ENCODE measurements at places on chromosomes 4 and X.

GRCh38 chr4:137609718-137610430 lies 77.6 kb upstream of the PCDH18 start:
- peak; percentile 56 for DNase-seq

GRCh38 chr4:183733181-183733580 lies 74.1 kb downstream of the TRAPPC11 start:
- DNase-seq: no peak

DNA sequence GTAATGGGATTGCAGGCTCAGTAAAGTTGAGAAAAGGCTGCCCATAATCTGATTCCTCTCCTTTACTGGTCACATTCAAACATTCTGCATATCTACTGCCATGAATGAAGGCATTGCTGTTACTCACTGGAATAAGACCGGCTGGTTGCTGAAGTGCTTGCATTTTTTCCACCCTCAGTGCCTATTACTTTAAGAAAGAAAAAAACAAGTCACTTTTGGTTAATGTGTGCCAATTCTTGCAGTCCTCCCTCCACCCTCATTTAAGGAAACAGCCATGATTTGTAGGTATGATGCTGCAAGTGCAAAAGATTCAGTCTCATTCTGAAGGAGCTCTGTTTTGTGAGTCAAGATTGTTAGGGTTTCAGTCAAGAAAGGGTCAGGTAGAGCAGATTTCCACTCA lies 94.9 kb downstream of the EMCN start:
- DNase-seq: peak; percentile 10

DNA sequence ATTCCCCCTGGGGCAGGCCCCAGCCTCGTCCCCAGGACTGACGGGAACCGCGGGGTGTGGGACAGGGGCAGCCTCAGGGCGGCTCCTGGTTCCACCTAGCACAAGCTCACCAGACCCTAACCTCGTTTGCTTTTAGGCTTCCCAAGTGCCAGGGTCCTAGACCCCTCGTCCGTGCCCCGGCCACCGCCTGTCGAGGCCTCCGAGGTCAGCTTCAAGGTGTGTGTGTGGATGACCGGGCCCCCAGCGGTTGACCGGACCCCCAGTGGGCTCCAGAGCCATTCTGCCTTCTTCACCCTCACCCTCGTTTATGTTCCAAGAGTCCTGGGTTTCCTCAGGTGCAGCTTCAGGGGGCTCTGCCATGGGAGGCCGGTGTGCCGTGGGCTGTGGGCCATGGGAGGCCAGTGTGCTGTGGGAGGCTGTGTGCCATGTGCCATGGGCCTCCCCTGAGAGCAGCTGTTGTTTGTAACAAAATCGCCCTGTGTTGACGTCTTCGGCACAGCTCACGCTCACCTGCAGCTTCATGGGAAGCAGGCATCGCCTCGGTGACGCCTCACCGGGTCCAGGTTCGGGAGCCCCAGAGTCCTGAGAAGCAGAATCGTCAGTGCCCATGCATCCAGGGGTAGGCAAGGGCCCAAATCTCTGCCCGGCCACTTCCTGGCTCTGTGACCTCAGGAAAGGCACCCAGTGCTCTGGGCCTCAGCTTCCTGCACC lies 43.0 kb upstream of the HMX1 start:
- DNase-seq: no peak

GRCh38 chr4:100754751-100755150 lies 236.9 kb upstream of the EMCN start:
- DNase-seq: no peak

GRCh38 chr4:88958080-88958479 lies 98.9 kb downstream of the FAM13A start:
- no peak for DNase-seq

DNA sequence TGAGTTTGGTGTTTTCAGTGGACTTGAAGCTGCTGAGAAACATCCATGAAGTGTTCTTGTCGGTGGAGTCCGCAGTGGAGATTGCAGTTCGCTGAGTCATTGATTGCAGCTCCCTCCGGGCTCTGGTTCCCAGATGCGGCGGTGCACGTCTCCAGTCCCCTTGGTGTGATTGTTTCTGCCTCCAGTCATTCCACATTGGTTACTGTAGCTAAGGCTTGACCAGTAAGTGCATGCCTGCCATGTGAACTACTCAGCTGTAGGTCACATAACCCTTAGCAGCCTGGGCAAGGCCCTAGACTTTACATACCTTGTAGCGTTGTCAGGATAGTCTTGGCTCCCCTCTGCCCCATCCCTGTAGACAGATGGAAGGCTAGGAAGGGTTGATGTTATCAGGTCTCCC lies 53.8 kb upstream of the CLCN4 start:
- peak; percentile 10 for DNase-seq

DNA sequence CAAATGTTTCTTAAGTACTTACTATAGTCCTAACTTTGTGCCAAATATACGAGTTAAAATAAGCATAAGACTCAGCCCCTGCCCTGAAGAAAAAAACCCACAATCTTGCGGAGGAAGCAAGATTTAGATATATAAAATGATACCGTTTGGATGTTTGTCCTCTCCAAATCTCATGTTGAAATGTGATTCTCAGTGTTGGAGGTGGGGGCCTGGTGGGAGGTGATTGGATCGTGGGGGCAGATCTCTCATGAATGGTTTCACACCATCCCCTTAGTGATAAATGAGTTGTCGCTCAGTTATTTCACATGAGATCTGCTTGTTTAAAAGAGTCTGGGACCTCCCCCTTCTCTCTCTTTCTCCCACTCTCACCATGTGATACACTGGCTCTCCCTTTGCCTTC lies 28.7 kb downstream of the EFHC2 start:
- no peak for DNase-seq

- DNase-seq: no peak
These were observed 23.4 kb upstream of the XK start for GRCh38 chrX:37662181-37662580.

DNA sequence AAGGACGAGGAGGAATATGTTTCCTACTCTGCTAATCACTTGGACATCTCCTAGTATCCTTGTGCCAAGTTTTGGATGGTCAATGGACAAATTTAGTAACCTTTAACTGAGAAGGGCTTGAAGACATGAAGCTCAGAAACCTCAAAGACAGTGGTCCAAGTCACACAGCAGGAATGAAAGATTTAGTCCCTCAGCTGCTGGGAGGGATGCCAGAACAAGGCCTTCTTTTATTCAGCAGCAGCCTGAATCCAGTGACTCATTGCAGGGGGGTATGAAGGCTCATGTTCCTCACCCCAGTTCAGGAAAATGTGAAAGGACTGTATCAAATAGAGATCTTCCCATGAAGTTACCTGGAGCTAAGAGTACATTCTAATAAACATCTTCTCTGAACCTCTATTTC lies 214.9 kb upstream of the UGT8 start:
- DNase-seq: peak; percentile 70

GRCh38 chr4:100367451-100367850 lies 150.4 kb downstream of the EMCN start:
- no peak for DNase-seq

GRCh38 chr4:19579608-19580007 lies 672.1 kb upstream of the SLIT2 start:
- no peak for DNase-seq

- no peak for DNase-seq
These were observed 149.1 kb upstream of the USP38 start for GRCh38 chr4:143035661-143036060.

DNA sequence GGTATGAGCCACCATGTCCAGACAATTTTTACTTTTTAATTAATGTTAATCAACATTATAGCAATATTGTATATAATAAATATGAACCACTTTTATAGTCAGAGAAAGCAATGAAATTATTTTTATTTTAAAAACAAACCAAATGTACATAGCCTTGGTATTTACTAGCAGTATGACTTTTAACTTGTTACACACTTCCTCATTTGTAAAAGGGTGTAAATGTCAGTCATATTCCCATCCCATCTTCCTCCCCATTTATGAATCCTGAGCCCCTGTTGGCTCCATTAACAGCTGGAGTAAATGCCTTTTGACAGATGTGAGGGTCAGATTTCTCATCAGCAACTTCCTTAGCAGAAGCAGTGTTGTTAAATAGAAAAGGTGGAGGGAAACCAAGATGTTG lies 179.6 kb upstream of the SPRY1 start:
- DNase-seq: no peak
